Fibroblast of villous mesenchyme (primary cell): ENCODE measurements at places on chromosomes 3 and 15.

DNA sequence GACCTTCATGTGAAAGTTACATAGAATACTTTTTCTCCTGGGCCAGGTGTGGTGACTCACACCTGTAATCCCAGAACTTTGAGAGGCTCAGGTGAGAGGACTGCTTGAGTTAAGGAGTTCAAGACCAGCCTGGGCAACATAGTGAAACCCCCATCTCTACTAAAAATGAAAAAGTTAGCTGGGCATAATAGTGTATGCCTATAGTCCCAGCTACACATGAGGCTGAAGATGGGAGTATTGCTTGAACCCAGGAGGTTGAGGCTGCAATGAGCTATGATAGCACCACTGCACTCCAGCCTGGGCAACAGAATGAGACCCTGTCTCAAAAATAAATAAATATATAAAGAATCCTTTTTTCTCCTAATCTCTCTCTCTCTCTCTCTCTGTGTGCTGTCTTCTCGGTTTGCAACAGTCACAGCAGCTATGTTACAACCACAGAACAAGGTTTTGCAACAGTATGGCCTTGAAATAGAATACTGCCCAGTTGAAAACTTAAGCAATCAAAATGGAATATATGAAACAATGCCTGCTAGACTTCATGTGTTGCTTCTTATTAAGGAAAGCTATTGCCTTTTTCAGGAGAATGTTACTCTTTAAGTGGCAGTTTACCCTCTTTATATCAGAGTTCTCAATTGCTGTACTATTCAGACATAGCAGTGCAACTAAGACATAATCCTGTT is 12.3 kb upstream of the DENND4A start:
- DNase-seq = peak; percentile 79

- DNase-seq = no peak
These were observed 18.6 kb downstream of the ZDHHC19 start for GRCh38 chr3:196192524-196193051.

DNA sequence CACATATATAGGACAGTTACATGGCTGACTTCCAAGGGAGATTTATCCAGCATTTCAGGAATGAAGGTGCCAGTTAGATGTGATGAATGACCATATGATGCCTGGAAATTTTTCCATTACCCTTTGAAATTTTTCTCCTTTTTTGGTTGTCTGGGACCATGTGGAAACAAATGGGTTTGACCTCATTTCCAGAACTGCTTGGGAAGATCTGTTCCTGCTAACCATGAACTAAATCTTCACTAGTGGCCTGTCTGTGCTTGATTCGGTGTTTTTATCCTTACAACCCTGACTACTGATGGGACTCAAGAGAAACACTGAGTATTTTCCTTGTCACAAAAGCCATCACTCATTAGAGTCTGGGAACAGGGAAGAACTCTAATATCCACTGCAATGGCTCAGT is 409.4 kb downstream of the PDCD6IP start:
- no peak for DNase-seq

GRCh38 chr3:101512396-101512645 is 691 bp downstream of the SENP7 start:
- no peak for DNase-seq

DNA sequence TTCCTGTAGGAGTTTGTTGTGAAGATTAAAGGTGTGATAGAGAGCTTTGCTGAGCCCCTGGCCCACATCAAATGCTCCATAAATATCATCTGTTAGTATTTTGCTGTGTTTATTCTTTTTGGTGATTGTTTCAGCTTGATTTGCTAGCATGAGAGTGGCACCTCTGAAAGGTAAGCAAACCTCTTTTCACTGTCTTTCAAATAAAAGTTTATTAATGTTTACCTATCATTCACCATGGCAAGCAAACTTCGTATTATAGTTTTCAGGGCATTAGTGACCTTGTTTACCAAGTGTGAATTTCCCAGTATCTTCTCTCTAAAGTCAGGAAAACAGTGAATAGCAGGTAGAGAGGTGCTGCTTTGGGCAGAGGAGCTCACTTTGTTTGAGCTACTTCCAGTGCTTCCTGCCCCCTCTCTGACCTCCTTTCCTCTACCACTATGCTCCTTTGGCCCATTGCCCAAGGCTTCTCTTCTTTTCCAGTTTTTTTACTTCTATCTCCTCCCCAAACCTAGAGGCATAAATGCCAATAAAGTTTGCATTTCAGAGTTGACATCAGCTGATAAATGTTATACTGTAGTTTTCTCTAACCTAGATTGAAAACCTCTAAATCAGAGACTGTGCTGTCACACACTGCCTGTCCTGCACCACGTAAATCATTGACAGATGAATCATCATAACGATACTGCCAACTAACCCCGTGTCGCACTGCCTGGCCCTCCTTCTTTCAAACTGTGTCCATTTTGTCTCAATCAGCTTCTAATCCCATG is 569.0 kb downstream of the TUSC7 start:
- no peak for DNase-seq
